Hepatocyte (in vitro differentiated cells): ENCODE measurements at places on chromosomes 5 and 9. TPM values are rescaled to one million over a fixed set of nuclear protein-coding genes. Genes with fewer than 3 reads are reported as not detected.

DNA sequence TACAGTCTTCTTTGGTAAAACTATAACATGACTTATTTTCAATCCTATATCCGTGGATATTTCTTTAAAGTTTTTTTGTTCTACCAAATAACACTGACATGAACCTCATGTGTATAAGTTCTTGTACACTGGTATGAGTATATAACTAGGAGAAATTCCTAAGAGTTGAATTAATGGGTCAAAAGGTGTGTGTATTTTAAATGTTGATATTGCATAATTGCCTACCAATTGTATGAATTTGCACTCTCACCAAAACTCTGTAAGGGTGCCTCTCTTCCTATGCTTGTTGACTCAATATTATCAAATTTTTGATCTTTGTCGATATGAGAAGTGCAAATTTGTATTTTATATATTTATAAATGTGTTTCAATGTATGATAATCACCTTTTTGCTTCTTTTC is 22.9 kb upstream of the CCL21 start:
- no peak for DNase-seq

GRCh38 chr5:31531543-31531887 is 378 bp downstream of the DROSHA start:
- peak; percentile 64 for DNase-seq

- no peak for DNase-seq
Observed at GRCh38 chr9:133322701-133323100, 13.3 kb downstream of the SURF6 start.

GRCh38 chr5:150209099-150209635 is 19.3 kb downstream of the SLC6A7 start:
- DNase-seq: no peak

- DNase-seq: no peak
Observed at GRCh38 chr9:114905170-114905940, 25.0 kb downstream of the TNFSF8 start.

GRCh38 chr9:95845751-95846150 is 29.7 kb upstream of the ERCC6L2 start:
- no peak for DNase-seq

PCDHB7 gene
- total RNA-seq: 0.48 and 0.53 TPM in 2 replicates

- no peak for DNase-seq
Observed at GRCh38 chr5:51201708-51202107, 181.5 kb upstream of the ISL1 start.

DNA sequence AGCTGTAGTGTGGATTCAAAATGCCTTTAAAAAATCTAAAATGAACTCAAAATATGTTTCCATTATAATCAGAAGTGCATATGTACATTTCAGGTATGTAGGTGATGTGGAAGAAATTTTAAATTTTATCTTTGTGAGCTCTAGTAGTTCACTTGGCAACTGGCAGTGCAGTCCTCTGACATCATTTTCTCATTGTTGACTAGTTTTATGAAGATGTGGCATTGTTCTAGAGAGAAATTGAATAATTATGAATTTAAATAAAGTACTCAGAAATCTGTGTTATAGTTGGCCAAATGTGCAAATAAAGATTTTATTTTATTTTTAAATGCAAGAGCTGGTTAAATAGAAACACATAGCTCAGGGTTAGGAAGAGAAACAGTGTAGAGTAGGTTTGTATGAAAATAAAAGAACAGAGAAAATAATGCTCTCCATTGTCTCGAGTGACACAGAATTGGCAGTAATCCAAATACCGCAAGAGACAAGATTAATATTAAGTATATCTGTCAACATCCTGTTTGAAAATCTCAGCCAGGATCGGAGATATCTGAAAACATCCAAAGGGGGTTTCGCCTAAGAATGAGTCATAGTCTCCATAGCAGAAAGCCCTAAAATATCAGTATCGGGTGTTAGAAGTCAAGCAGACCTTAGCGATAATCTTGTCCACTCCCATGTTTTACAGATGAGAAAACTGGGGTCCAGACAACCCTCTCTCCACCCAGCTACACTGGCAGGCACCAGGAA is 189.4 kb downstream of the CCDC192 start:
- DNase-seq: no peak

PNPLA7 gene
- total RNA-seq: 0.56 and 0.77 TPM in 2 replicates

DNA sequence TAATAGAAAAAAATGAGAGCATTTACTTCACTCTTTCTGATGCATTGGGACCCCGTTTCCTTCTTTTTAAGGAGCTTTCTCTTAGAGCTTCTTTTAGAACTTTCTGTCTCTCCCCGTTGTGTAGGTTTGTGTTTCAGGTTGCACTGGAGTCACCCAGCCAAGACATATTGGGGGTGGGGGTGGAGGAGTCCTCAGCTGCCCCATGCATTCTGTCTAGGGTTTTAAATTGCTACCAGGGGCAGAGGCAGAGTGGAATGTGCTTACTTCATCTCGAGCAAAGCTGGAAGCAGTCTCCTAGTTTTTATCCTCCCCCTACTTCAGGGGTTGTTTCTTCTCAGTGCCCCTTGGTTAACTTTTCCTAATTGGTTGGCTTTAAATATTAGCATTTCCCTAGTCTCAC is 9.4 kb downstream of the OR2K2 start:
- DNase-seq: no peak

PCDHGA5 gene
- total RNA-seq: 0.03 and 0.20 TPM in 2 replicates

CAMK4 gene
- total RNA-seq: 1.6 and 3.4 TPM in 2 replicates

DNA sequence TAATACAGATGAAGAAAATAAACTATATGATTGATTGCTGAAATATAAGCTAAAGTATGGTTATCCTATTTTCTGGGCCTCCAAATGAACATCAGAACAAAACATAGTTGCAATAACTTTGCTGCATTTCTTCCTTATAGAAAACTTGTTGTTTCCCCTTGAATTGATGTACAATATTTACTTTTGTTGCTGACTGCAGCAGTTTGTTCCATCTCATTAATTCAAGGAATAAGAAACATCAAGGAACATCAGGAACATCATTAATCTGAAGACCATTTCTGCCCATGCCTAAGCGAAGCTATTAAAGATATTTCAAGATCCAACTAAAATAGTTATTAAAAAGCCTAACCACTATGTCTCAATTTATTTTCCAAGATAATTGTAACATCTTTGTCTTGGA is 363.6 kb upstream of the EDIL3 start:
- no peak for DNase-seq

DNA sequence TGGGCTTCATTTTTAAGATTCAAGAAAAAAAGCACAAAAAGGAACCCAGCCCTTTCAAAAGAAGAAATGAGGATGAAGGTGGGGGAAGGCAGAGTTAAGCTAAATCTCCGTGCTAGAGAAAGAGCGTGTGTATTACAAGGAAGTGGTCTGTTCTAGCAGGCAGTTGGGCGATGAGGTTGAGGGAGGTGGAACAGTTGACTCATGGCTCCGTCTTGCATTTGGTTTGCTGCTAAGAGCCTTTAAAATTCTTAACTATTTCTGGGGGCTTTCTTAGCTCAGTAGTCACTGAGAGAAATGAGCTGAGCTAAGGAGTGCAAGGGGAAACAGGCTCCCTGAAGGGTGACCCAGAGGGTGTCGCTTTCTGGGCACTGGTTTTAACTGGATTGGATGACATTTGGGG is 117.4 kb downstream of the GCNT1 start:
- peak; percentile 67 for DNase-seq

GRCh38 chr5:76560952-76561891 is 62.0 kb downstream of the F2RL2 start:
- DNase-seq: no peak

DNA sequence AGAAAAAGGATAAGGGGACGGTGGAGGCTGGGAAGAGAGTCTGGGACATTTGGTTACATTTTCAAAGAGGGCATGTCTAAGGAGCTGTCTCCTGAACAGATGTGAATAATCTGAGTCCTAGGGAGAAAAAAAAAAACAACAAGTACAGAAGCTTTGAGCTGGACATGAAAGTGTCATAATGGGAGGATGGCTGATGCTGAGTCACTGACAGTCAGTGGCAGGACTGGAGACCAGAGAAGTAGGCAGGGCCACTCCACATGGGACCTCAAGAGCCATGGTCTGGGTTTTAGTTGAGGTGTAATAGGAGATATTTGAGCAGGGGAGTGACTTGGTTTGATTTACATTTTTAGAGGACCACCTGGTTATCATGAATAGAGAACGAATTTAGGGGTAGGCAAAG is 70.6 kb downstream of the DPYSL3 start:
- no peak for DNase-seq

- peak; percentile 17 for DNase-seq
Observed at GRCh38 chr5:132226516-132227234, 978 bp downstream of the P4HA2 start.

EIF4EBP3 gene
- total RNA-seq: 2.7 and 3.5 TPM in 2 replicates

- DNase-seq: no peak
Observed at GRCh38 chr9:98974554-98974953, 30.8 kb downstream of the COL15A1 start.

- no peak for DNase-seq
Observed at GRCh38 chr9:137350696-137351584, 48.9 kb upstream of the NRARP start.

DNA sequence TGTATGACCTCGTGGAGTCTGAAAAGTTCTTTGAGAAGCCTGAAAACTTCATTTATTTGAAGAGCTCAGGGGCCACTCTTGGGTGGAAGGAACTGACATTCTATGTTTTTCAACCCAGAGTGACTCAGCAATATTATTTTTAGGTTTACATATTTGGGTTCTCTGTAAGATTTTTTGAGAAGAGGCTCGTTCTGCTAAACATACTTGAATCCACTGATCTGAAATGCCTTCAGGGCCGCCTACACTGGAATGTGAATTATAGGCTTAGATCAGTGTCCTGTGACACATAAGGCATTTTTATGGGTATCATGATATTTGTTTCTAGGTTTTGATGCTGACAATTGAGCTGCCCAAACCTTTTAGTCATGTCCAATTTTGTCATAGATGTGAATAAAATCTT is 86.2 kb downstream of the PSAT1 start:
- no peak for DNase-seq

GRCh38 chr5:54087436-54087835 is 222.9 kb downstream of the ARL15 start:
- DNase-seq: no peak

DNA sequence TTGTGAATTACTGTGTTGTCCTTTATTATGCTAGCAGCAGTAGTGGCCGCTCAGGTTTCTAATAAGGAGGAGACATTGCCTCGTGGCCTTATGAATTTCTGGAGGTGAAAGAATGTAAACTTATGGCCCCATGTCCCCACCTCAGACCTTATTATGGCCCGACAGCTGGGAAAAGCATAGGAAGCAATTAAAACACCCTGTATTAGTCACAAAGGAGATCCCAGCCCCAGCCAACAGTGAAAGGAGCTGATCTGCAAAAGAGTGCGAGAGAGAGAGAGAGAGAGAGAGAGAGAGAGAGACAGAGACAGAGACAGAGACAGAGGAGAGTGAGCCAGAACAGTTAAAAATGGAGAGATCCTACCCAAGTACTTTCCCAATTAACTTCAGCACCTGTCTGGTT is 269.3 kb downstream of the DMRT2 start:
- DNase-seq: no peak

TGFBR1 gene
- total RNA-seq: 74.2 and 79.4 TPM in 2 replicates

- peak; percentile 24 for DNase-seq
Observed at GRCh38 chr9:4762886-4763541, 22.0 kb upstream of the AK3 start.

DNA sequence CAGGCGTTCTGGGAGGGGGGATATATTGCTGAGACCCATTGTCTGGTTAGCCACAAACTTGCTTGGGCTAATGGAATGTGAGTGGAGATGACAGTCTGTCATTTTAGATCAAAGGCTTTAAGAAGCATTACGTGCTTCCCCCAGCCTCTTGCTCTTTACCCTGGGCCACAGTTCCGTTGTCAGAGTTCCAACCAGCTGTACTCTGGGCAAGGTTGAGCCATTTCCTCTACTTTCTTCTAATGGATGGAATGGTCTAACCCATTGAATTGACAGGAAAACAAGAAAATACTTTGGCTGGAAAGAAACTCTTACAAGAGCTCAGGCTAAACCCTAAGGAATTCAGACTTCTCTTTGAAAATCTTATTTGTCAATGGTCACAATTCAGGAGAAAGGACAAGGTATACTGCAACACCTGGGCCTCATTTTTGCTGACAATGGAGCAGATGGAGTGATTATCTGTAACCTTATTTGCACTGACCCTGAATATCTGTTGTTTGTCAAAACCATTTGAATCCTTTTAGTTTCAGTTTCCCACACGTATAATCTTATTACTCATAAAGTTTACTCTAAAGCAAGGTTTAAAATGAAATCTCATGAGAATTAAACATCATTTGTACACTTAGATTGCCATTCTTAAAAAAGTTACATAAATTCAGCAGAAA is 231.4 kb downstream of the PDE4D start:
- no peak for DNase-seq

GRCh38 chr9:87787735-87788134 is 61.8 kb downstream of the CTSL start:
- no peak for DNase-seq

CDH6 gene
- total RNA-seq: 34.3 and 36.9 TPM in 2 replicates

LCN2 gene
- total RNA-seq: 5.3 and 14.3 TPM in 2 replicates

DNA sequence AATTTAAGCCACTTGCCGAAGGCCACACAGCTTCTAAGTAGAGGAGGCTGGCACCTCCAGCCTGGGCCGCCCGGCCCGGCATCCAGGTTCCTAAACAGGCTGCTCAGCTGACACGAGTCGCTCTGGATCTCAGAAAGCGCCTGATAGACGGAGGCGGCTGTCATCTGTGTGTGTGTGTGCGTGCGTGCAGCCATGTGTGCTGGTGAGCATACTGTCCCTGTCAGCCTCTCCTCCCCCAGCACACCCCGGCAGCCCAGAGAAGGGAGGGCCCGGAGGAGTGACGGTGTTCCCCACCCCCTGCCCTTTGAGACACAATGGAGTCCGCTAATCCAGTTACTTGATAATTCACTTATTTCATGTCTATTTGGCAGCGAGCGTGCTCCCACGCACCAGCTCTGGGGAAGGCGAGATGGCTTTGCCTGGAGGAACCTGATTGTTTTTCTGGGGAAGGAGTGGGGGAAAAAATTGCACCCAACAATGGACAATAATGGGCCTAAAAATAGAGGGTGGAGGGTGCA is 20.0 kb downstream of the NTNG2 start:
- DNase-seq: no peak

- DNase-seq: peak; percentile 23
Observed at GRCh38 chr5:171272996-171273970, 35.8 kb upstream of the TLX3 start.

- DNase-seq: peak; percentile 83
Observed at GRCh38 chr5:133311176-133311575, 259.4 kb downstream of the HSPA4 start.
